ENCODE measurements at places on chromosomes 3 and 15.

- DNase-seq: no peak
These were observed 42.0 kb upstream of the SKOR1 start for GRCh38 chr15:67783303-67783702.

GRCh38 chr3:31274326-31275024 is 258.2 kb upstream of the STT3B start:
- DNase-seq: no peak

DNA sequence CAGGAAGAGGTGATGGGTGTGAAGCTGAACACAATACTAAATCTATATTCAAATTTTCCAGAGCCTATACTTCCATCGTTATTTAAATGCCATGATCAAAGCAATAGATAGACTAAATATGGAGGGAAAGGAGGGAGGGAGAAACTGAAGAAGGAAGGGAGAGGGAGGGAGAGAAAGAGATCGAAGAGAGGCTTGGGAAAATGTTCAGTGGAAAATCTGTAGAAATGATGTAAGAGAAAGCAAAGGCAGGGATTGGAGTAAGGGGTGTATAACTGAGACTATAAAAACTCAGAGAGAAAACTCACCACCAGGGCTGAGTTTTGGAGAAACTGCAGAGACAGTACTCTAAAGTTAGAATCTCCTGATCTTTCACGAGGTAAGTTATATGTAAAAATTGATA is at the start of gene OSTN:
TSS of gene OSTN (plus strand) at position 310 of the 400 bp plus-strand sequence. CDS start 13,292 bp downstream, outside the sequence.
- no peak for DNase-seq

- no peak for DNase-seq
These were observed 151.1 kb downstream of the CTNNB1 start for GRCh38 chr3:41350441-41350840.

DNA sequence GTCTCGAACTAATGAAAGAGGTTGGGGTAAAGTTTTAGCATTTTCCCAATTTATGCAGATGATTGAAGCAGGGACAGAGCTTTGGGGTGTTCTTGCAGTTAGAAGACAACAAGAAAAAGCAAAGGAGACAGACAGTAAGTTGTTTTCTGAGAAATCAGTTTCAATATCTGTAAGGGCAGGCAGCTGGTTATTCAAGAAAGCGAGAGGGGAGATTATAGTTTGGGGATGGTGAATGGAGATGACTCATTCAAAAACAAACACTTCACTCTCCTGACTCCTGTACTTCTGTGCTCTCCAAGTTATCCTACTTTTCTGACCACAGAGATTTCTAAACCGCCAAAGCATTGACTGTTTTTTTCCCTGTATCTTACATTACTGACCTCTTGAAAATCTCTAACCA is 352.0 kb downstream of the GAP43 start:
- DNase-seq: no peak

GRCh38 chr3:15094187-15094875 is 4.6 kb downstream of the RBSN start:
- no peak for DNase-seq

- DNase-seq: no peak
These were observed 15.8 kb upstream of the FANCD2 start for GRCh38 chr3:10010421-10010877.

DNA sequence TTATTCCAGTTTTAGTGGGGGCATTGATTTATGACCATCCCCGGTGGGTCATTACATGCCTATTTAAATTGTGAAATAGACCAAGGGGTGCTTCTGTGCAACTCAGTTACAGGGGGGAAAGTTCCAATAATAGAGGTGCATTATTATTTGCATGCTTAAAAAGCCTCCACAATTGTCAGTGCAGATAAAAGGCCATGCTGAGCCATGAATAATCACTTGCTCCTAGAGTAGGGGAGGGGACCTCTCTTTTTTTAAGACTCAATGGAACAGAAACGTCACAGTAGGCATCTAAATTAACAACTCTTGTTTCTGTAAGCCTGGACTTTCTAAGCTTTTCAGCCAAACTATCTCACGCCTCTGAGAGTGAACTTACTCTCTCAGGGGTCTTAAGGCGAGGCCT is 66.5 kb upstream of the CMTM7 start:
- no peak for DNase-seq

DNA sequence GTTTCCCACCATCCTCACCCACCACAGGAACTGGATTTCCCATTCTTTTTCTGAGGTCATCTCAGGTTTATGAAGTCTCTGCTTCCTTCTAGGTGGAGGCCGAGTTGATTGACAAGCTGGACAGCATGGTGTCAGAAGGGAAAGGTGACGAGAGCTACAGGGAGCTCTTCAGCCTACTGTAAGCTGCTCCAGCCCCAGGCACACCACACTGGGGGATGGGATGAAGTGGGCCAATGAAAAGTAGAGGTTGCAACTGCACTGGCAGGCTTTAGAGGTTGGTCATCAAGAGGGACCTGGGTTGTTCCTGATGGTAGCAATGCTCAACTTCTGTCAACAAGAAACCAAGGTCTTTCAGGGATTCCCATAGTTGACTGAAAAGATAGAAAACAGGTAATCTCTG is 55.0 kb upstream of the MANF start:
- no peak for DNase-seq

DNA sequence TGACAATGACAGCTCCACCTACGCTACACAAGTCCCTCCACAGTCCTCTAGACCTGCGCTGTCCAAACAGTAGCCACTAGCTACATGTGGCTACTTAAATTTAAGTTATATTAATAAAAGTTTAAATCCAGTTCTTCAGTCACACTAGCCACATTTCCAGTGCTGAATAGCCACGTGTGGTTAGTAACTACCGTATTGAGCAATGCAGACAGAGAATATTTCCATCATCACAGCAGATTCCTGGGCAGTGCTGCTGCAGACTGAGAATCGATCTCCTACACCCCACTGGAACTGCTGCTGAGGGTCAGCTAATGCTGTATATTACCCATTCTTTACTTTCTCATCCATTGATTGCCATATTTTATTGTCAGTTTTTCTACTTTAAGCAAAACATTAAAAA is 40.9 kb downstream of the HDC start:
- DNase-seq: no peak

GRCh38 chr15:33310481-33311311 is at the start of gene RYR3:
TSS of gene RYR3 (plus strand) at chr15:33310967. CDS start at chr15:33311046, 79 bp downstream.
- no peak for DNase-seq

- DNase-seq: no peak
These were observed 11.1 kb upstream of the PSTPIP1 start for GRCh38 chr15:76983590-76984375.

DNA sequence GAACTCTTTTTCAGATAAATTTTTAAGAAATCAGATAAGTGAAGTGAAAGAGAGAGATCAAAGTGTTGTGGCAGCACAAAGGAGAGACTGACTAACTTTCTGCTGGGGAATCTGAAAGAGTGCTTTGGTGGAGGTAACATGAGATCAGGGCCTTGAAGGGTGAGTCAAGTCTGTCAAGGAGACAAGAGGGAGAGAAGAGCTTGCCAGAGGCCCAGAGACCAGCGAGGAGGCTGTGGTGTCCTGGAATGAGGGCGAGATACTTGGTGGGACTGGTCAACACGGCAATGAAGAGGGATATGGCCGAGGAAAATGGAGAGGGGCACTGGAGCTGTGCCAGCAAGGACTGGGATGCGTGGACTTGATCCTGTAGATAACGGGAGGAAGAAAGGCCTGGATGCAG is 4.6 kb downstream of the TADA3 start:
- DNase-seq: no peak

DNA sequence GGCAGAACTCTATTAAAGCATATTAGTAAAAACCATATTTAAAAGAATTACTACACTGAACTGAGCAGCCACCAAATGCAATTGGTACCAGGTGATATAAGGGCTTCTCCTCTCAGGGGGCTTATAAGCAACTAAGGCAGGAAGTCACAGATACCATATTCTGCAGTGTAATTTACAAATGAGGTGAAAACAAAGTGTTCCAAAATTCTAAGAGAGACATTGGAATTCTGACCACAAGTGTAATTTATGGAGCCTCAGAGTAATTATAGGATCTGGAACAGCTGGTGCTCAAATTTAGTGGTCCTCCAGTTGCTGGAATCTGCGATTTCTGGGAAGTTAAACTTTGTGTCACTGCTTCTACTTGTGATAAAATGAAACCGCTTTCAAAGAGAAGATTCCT is 3.1 kb upstream of the NR1I2 start:
- no peak for DNase-seq

GRCh38 chr3:167978071-167978470 is 117.7 kb downstream of the GOLIM4 start:
- no peak for DNase-seq

DNA sequence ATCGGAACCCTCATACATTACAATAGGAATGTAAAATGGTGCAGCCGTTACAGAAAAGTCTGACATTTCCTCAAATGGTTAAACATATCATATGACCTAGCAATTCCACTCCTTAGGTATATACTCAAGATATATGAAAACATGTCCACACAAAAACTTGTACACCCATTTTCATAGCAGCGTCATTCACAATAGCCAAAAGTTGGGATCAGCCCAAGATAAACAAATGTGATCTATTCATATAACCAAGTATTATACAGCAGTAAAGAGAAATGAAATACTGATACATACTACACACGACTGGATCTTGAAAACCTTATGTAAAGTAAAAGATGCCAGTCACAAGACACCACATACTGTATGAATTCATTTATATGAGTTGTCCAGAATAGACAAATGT is 102.4 kb downstream of the MSL2 start:
- DNase-seq: no peak

Measured in GM12892 (cell line).